ENCODE measurements at places on chromosomes 2 and 18.

- DNase-seq, result no peak
Measured at GRCh38 chr18:54911551-54911950, 47.7 kb downstream of the CCDC68 start.

- DNase-seq, result no peak
Measured at GRCh38 chr2:120291401-120292311, 39.0 kb downstream of the RALB start.

- no peak for DNase-seq
Measured at GRCh38 chr2:173606619-173607248, 252.1 kb downstream of the CDCA7 start.

DNA sequence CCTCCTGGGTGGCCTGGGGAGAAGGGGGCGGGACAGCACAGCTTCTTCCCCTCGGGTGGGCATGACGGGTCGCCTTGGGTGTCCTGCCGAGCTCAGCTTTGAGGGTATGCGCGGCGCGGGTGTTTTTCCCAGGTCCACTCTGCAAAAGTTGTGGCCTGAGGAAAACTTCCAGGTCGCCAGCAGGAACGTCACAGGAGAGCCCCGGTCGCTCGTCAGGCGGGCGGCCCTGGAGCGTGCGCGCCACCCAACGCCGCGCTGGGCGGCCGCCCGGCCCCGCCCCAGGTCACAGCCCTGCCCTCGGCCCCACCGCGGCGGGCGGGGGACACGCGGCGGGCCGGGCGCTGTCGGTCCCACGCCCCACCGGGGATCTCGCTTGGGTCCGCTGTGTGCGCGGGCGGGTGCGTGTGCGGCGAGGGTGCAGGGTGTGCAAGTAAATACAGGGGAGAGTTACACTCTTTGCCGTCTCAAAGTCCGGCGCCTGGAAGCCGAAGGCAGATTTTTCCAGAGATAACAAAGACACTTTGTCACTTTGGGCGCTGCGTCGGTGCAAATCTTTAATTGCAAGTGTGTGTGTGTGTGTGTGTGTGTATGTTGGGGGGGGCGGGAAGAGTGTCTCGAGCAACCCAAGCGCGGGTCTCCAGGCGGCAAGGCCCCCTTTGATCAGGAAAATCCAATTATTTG lies 616 bp upstream of the SP5 start:
- peak; percentile 31 for DNase-seq

GRCh38 chr2:134900151-134900550 lies 18.5 kb upstream of the CCNT2 start:
- DNase-seq, result no peak

DNA sequence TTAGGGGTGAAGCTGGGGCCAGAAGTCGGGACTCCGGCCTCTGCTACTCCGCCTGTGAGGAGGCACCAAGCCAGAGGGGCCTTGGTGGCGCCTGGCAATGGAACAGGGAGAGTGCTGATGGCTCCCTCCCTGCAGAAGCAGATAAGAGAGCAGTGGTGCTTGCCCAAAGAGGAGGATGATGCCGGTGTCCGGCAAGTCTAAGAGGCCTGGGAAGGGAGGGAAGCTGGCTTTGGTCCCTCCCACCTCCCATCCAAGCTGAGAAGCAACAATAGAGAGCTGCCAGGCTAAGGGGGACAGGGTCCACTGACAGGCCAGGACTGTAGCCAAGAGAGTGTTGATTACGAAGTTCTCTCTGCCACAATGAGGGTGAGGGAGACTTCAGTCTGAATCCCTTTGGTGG lies 479.5 kb downstream of the TNS1 start:
- DNase-seq, result no peak

DNA sequence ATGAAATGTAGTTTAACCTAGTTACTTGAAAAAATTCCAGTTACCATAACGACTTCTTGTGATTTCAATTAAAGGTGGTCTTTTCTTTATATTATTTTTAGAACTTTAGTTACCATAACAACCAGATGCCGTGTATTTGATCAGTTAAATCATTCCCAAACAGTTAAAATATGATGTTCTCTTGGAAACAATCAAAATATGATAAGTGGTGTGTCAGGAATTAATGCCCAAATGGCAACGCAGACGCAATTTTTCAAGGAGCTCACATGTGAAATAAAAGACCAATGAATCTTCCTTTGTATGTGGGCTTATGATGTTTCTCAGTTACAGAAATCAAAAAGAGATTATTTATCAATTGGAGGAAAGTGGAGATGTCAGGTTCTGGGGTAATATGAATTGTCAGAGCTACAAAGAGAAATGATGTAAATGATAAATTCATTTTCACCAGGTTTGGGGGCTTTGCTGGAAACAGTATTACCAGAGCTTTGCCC lies 189.1 kb upstream of the PARD3B start:
- DNase-seq, result no peak

DNA sequence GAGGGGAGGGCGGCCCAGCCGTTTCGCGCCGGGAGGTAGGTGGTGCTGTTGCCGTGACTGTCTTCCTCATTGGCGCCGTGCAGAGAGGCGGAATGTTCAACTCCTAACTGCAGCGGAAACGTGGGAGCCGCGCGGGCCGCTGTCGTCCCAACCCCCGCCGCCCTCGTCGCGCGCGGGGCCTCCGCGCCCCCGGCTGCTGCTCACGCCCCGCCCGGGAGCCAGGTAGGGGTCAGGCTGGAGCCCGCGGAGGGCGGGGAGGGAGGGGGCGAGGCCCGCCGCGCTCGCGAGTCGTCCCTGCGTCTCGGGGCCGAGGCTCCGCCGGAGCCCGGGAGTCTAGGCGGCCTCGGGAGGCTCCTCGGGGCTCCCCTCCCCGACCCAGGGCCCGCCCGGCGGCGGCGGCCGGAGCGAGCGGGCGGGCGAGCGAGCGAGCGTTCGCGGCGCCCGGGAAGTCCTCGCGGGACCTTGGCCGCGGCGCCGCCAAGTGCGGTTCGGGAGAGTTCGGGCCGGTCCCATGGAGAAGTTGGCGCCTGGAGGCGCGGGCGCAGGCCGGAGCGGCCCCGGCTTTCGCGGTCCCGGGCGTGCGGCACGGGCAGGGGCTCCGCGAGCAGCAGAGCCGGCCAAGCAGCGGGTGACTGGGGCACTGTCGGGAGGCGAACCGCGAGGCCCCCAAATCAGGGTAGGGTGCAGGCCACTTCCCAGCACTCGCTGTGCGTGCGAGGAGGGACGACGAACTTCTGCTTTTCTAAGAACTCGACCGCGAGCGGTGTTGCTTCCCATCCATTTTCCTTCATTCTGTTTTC lies at the start of gene MAP3K20:
Gene MAP3K20, plus strand, starts transcription at position 66 of the 800 bp plus-strand sequence. CDS start 15,186 bp downstream, outside the sequence.
- DNase-seq, result peak; percentile 77

DNA sequence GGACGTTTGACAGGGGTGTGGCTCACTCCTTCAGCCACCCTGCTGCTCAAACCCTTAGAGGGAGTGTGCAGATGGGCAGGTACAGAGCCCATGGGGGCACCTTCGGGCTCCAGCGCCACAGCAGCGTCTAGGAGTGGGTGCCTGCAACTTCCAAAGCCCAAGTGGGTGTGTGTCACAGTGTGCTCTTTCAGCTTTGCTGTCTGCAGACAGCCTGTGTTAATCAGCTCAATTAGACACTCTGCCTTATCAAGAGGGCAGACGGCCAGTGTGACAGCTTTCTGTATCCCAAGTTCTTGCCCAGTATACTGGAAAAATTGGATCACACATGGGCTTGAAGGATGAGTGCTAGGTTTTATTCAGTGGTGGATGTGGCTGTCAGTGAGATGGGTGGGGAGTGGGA lies 96.7 kb downstream of the AP1S3 start:
- DNase-seq, result no peak

- DNase-seq, result no peak
Measured at GRCh38 chr2:98522854-98523253, 78.2 kb downstream of the INPP4A start.

GRCh38 chr2:30048636-30049175 lies 98.1 kb upstream of the YPEL5 start:
- DNase-seq, result no peak

Data from ACHN (cell line).